Activated CD8-positive, alpha-beta memory T cell treated with anti-CD3 and anti-CD28 coated beads, Interleukin-2, amount 10 ng/mL, durations not matched to agents 7 days and 5 days (primary cell): ENCODE measurements at places on chromosomes 1 and 21.

GRCh38 chr1:241641773-241642592 is 1.8 kb upstream of the CHML start:
- DNase-seq: no peak

DNA sequence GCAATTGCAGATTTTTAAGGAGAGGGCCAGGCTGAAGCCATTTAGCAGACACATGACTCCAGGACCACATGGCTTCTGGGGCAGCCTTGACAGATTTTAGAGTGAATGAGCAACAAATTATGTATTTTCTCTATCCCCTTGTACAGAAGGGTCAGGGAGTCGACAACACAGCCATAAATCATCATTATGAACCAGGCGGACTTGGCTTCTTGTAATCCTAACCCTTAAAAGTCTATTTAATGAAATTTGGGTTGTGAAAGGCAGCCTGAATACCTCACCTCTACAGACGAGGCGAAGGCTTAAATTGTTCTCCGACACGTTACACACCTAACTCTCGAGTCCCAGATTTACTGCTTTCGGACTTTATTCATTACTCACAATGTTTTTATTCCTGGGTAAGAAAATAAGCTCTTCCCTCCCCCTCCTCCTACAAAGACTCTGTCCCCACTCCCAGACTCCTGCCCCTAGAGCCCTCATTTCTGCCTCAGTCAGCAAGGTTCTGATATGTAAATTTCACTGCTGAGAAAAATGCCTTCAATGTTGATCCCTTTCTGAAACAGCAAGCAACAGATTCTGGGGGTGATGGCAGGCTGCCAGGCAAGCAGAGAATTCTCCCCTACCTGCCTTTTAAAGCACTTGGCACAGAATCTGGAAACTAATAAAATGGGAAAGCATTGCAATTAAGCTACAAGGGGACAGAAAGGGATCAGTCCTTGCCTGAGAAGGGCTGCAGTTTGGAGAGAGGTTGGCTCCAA is 51.6 kb downstream of the PLPP3 start:
- no peak for DNase-seq

- no peak for DNase-seq
Measured at GRCh38 chr1:5516756-5517155, 475.5 kb downstream of the NPHP4 start.

GRCh38 chr1:39854738-39855137 is 28.6 kb downstream of the TRIT1 start:
- no peak for DNase-seq
